ENCODE measurements at places on chromosomes 7 and 10.

- DNase-seq = no peak
Observed at GRCh38 chr10:74683621-74684364, 142.6 kb upstream of the KAT6B start.

GRCh38 chr10:124975977-124976514 is 34.1 kb downstream of the ZRANB1 start:
- no peak for DNase-seq

- DNase-seq = no peak
Observed at GRCh38 chr7:88216276-88216675, 3.6 kb downstream of the SRI start.

DNA sequence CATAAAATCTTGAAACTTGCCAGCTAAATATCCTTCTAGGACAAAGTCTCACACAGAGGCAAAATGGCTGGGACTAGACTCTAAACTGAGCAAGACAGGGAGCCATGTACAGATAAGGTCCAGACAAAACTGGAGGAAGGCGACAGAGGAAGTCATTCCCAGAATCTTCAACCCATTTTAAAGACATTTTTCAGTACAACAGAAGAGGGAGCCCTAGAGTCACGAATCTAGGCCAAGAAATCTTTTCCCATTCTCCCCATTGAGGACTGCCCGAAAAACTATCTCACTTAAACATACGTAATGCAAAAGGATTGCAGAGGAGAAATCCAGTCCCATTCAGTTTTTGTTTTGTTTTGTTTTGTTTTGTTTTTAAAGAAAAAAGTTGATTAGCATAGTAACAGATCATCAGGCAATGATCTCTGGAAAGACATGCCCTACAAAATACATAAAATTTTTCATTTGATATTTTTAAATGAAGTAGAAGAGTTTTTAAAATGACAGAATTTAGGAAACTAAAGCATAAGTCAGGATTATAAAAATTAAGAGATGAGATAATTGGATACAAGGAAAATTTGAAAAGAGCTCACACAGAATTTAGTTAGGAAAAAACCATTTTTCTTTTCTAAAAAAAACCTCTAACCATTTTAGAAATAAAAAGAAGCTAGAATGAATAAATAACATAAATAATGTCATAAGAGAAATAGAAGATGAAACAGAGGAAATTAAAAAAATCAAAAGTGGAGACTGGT is 16.9 kb upstream of the PRF1 start:
- DNase-seq = peak; percentile 59

DNA sequence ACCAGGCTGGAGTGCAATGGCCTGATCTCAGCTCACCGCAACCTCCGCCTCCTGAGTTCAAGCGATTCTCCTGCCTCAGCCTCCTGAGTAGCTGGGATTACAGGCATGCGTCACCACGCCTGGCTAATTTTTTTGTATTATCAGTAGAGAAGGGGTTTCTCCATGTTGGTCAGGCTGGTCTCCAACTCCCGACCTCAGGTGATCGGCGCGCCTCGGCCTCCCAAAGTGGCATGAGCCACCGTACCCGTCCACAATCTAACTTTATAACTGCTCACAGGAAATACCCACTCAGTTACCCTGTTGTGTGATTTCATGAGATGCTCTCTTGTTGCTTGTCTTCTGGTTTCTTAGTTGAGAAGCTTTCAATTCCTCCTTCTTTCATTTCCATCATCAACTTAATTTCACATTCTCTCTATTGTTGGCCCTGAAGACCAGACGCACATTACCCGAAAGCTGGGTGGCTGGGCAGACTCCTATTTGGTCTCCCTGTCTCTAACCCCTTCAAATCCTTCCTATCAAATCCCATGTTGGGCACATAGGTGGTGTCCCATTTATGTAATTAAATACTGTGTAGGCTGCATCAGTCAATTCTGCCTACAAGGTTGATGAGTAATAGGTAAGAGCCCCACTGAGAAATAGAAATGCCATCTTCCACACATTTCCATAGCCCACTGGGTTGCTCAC is 1.1 kb upstream of the GSTO2 start:
- DNase-seq = no peak

- DNase-seq = no peak
Observed at GRCh38 chr7:117600911-117601310, 121.1 kb downstream of the CFTR start.

DNA sequence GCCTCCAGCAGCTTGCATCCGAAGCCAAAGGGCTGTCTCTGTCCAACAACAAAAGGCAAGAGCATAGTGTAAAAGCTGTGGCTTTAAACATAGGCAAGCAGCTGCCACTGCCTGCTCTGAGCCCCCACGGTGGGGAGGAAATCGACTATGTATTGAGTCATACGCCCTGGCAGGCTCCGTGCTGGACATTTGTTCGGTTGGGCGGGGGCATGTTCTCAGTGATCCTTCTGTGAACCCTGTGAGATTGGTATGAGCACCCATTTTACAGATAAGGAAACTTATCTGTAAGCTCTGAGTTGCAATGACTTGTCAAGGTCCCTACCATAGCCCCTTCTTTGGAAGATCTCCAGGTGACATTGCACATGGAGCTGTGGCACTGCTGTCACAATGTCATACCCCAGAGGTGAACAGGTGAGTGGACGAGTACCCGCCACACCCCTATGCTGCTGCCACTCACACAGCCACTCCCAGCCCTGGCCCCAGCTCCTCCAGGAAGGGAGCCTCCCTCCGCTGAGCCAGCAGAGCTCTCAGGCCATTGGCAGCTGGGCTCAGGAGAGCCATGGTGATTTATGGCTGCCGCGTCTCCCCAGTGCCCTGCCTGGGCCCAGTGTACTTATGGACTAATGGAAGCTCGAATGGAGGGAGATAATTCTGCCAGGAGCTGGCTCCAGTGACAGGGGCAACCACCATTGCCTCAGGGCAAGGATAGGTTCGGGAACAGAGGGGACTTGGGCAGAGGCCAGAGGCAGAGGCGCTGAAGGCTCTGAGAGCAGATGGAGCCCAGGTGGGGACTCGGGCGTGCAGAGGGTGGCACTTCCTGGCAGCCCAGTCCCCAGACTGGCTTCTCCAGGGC is 43.7 kb downstream of the UNC5B start:
- DNase-seq = peak; percentile 93

- DNase-seq = no peak
Observed at GRCh38 chr10:15096661-15097010, 519 bp upstream of the RPP38 start.

- DNase-seq = no peak
Observed at GRCh38 chr7:41205600-41205999, 497.3 kb downstream of the INHBA start.

DNA sequence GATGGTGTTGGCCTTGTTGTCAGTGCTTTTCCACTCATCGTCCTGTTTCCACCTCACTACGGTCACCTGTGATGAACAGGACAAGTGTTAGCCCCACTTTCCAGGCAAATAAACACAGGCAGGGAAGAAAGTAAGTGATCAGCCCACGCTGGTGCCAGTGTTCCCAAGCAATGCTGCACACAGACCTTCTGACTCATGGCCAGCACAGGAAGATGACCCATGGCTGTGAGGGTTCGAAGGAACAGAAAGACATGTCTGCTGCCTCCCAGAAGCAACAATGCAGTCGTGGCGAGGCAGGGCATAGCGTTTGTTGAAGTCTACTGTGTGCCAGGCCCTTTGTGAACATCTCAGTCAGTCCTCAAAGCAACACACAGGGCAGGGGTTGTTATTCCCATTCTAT is 35.7 kb downstream of the SLC29A3 start:
- no peak for DNase-seq

GRCh38 chr10:90930070-90930837 is 9.4 kb upstream of the ANKRD1 start:
- peak; percentile 76 for DNase-seq

DNA sequence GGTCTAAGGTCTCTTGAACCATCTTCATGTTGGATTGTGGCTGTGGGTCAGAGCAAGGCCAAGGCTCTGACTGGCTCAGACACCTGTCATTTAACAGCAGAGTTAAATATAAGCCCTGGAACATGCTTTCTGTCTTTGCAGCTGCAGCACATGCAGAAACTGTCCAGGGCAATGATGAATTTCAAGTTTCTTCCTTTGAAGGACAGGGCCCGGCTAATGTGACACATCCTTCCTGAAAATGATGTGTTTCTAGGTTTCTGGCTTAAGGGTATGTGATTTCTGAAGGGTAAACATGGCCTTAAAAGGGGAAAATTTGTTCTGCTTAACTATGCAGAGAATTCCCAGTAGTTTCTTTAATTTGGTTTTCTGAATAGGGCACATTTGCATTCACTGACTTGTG is 34.0 kb upstream of the SLC35B4 start:
- DNase-seq = peak; percentile 5

- DNase-seq = no peak
Observed at GRCh38 chr7:5546626-5547025, 123.0 kb upstream of the TNRC18 start.

DNA sequence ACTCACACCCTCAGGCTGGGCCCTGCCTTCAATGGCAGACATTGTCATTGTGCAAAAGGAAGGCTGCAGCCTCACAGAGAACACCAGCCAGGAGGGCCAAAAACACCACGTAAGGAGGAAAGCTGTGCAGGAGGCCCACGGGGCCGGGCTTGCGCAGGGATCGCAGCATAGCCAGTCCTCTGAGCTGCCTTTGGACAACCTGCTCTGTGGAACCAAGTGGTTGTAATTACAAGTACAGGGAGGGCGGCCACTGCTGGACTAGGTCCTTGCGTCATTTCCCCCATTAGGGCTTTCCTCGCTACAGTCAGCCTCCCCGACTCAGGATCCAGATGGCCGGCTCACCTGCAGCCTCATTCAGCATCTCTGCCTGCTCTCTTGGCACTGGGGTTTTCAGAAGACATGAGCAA is 66.9 kb downstream of the FAM53B start:
- no peak for DNase-seq

DNA sequence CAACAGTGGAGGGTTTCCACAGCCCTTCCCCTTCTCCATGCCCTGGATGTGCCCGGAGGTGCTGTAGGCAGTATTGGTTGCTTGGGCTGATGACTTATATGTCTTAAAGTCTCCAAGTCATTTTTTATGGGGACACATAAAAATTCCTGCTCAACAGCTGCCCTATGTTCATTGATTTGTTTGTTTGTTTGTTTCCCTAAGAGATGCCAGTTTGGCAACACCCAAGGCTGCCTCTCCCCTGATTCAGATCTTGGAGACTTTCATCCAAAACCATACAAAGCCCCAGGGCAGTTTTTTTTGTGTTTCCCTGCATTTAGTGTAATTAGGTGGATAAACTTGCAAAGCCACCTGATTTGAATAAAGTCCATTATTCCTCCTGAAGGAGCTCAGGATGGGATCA is 115.3 kb downstream of the PLPP4 start:
- peak; percentile 6 for DNase-seq

DNA sequence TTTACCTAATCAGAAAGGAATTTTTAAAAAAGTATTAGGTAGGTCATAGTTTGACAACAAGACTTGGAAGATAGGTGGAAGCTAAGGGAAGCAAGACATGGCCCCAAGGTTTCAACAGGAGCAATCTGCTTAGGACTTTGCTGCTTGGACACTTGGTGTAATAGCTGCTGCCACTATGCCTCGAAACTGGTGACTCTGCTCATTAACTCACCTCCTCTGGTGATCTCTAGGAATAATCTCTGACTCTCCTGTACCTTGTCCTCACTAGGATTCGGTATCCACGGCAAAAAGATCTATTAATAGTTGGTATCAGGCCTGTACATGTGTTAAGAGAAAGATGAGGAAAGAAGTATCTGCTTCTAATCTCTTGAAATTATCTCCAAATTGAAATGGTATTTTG is 53.1 kb downstream of the PTEN start:
- no peak for DNase-seq

DNA sequence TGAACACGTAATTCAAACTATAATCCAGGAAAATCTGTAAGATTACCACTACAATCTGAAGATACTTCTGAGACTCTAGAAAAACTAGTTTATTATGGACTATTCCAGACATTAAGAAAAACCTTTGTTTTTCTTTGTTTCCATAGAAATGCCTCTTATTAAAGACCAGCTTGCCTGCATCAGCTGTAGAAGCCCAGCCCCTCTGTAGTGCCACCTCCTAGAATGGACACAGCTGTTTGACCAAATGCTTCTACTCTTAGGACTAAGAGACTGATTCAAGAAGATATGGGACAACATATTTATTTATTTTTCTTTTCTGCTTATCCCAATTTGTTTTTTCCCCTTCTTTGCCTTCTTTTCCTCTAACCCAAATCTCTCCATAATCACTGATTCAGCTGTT is 93.8 kb downstream of the CXCL12 start:
- no peak for DNase-seq

- DNase-seq = no peak
Observed at GRCh38 chr7:93945756-93946535, 24.4 kb downstream of the GNG11 start.

All from RPMI7951 (cell line).